Tibial nerve (tissue), 4 donors: ENCODE measurements at places on chromosomes 1 and 21. TPM values are rescaled to one million over a fixed set of nuclear protein-coding genes. Genes with fewer than 3 reads are reported as not detected.

The ERG gene
- total RNA-seq: 5.9 TPM

The FCGR3B gene
- not detected for total RNA-seq

The SYT14 gene
- total RNA-seq: 2.1 TPM

The FMO2 gene
- total RNA-seq: 36.6 TPM

The ANKRD34A gene
- 1.7 TPM for total RNA-seq
